ENCODE measurements at places on chromosomes 7 and 10.

- DNase-seq: no peak
Measured at GRCh38 chr7:106064316-106064715, 47.8 kb downstream of the SYPL1 start.

DNA sequence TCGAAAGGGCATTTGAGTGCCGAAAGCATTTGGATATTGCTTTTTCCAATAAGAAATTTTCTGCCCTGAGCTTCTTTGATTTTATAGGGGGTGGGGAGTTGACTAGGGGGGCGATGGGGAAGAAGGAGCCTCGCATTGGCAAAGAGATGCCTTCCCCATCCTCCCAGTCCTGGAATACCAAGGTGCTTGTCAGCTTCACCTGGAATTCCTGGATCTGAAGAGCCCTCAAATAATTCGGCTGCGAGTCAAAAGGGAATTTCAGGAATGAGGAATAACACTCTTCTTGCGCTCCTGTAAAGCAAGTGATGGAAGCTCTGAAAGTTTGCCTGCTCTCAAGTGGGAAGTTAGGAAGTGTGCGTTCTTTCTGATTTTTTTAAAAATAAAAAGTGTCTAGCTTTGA, 7.3 kb downstream of the NXPH1 start:
- DNase-seq: no peak

DNA sequence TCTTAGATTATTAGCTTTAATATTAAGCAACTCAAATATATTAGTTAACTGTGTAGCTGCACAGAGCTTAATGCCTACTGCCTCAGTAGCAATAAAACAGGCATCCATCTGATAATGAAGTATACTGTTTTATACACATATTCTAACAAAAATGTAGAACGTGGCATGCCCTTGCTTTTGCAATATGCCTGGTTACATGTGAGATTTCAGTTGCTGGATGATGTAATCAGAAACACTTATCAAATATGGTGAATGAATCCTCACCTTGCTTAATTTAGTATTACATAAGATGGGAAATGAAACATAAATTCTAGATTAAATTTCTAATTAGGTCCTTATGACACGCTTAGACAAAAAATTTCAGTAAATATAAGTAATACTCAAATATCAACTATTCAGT, 8.0 kb downstream of the DNAJC1 start:
- DNase-seq: no peak

GRCh38 chr7:47264021-47264651, 317.8 kb downstream of the TNS3 start:
- no peak for DNase-seq

GRCh38 chr10:119597405-119598186, 832 bp upstream of the TIAL1 start:
- no peak for DNase-seq

DNA sequence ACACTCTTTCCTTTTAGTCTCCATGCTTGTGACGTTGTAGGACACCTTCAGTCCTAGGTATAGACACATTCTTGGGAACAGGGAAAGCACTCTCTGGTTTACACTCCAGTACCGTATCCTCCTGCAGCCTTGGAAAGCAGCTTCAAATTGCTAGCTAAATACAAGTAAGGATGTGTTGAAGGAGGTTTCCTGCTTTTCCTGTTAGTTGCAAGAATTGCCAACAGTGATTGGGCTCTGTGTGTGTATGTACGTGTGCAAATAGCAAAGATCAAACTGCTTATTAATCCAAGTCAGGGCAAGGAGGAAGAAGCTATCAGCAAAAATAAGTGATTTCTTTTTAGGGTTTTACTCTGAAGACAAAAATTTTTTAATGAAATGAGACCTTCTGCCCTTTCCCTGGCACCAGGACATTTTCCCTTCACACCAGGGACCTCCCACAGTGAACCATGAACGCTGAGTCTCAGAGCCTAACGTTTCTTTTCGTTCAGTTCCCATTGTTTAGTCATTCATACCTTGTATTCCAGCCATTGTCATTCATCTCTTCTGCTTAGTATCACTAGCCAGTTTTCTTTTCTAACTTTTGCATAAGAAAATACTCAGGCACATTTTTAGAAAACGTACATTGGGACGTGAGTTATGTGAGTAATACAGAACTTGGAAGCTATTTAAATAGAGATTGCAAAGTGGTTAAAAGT, 36.9 kb upstream of the AUTS2 start:
- DNase-seq: no peak

GRCh38 chr7:11458736-11459483, 373.1 kb downstream of the THSD7A start:
- DNase-seq: no peak

- DNase-seq: no peak
Measured at GRCh38 chr7:155280446-155281397, 17.0 kb upstream of the INSIG1 start.

DNA sequence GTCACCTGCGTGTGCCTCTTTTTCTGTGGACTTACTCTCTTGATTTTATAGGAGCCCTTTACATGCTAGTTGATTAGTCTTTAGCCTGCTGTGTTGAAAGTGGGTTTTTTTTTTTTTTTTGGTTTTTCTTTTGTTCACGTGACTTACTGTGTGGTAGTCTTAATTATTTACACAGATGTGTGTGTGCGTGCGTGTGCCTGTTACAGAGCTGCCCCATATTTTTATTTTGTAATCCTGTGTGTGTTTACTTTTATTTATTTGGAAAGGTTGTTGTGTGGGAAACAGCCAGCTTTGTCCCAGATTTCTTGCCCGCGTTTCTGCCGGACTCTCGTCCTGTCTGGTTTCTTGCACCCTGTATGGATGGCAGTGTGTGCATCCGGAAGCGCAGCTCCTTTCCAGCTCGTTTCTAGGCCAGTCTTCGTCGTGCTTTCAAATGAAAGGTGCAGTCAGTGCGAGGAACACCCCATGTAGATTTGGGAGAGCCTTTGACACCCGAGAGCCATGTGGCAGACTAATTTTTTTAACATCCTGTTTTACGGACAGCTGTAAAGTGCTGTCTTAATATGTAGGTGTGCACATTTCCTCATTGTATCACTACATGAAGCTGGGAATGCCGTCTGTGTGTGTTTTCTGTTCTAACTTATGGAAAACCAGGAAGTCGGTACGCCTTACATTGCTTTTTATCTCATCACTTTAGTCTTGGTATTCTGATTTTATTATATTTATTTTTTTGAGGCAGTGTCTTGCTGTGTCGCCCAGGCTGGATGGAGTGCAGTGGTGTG, 55.6 kb downstream of the DNAJB6 start:
- DNase-seq: no peak

DNA sequence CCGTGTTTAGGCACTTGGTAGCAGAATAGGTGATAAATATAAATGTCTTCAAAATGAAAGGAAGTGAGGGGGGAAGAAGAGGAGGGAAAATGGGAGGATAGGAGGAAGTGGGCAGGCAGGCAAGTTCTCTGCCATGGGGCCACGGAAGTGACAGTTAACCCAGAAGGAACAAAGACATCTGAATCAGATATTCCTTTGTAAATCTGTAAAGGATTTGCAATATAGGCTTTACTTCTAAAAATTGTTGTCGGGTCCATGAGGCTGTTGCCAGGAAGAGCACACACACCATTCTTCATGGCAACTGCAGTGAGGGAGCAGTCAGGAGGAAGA, 23.7 kb upstream of the RASSF4 start:
- DNase-seq: no peak

DNA sequence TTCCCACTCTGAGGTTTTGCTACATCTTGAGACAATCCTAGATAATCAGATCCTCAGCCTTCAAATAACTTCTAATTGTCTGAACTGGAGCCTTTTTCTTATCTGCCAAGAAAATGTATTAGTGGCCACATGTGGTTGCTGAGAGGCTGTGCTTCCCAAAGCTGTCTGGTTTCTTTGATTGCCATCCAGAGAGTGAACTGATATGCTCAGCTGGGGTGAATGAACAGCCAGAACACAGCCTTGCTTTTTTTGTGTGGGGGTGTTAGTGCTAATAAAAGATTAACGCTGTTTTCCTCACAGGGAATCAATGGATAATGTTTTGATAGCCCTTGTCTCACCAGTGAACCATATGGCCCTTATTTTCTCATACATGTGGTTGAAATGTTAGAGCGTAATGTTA, 66.9 kb downstream of the BBS9 start:
- no peak for DNase-seq

GRCh38 chr7:90337106-90337505, 9.4 kb upstream of the GTPBP10 start:
- DNase-seq: no peak

DNA sequence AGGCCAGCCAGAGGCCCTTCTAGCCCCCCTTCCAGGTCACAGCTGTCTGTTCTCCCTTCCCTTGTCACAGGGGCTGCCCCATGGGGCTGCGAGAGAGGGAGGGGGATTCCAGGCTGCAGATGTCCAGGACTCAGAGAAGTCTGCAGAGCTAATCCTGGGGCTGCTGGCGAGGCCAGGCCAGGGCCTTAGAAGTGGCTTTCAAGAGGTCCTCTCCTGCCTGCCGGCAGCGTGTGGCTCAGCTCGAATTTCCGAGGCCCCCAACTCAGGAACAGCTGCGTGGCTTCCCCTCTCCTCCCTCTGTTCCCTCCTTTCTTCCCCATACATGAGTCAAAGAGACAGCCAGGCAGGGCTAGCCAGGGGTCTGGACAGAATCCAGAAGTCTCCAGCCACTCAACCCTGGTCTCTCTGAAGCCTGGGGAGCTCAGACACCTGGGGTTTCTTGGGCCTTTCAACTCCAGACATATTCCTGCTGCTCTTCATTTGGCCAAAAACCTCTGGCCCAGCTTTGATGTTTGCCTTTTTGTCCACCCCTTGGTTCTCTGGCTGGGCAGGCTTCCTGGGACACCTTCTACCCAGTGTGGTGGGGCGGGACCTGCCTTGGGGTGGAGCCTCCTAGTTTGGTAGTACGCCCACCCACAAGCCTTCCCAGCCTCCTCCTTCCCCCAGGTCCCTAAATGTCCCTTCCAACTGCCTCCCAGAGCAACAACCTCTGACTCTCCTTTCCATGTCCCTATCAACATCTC, 21.8 kb upstream of the EIF5AL1 start:
- DNase-seq: no peak
